ENCODE measurements at places on chromosomes 4 and X.

DNA sequence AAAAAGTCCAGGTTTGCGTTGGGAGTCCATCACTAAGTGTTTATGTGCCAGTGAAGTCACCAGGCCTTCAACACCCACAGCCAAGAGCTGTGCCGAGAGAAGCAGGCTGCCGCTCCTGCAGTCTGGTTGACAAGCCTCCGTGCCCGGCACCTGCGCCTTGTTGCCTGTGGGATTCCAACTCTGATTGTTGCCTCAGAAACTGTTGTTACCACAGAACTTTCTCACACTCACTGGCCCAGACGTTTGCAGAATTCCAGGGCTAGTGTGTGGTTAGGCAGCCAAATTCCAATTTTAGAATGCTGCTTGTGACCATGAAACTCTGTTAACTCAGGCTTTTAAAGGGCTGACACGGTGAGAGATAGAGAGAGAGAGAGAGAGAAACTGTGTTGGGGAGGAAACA is 119.5 kb upstream of the LIMCH1 start:
- DNase-seq: no peak

GRCh38 chr4:124535003-124535402 is 177.5 kb downstream of the ANKRD50 start:
- DNase-seq: no peak

GRCh38 chr4:53959343-53960120 is 104.9 kb downstream of the CHIC2 start:
- DNase-seq: no peak

DNA sequence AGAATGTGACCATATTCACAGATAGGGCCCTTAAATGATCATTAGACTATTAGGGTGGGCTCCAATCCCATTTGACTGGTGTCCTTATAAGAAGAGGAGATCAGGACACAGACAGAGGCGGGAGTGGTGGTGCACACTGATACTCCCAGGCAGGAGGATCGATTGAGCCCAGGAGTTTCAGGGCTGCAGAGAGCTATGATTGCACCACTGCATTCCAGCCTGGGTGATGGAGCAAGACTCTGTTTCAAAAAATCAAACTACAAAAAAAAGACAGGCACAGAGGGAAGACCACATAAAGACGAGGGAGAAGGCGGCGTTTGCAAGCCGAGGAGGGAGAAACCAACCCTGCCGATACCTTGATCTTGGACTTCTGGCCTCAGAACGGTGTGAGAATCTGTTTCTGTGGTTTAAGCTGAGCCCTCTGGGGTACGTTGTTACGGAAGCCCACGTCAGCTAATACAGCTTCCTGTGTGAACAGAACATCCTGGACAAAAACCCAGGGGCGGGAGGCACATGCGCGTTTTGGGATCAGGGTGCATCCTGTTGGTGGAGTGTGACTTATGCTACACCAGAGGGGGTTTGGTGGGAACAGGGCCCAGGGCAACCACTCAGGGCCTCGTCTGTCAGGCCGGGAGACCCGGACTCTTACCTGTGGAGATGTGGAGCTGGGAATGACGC is 211.8 kb upstream of the PSAPL1 start:
- no peak for DNase-seq

GRCh38 chr4:96786306-96786705 is 946.4 kb downstream of the PDHA2 start:
- no peak for DNase-seq

DNA sequence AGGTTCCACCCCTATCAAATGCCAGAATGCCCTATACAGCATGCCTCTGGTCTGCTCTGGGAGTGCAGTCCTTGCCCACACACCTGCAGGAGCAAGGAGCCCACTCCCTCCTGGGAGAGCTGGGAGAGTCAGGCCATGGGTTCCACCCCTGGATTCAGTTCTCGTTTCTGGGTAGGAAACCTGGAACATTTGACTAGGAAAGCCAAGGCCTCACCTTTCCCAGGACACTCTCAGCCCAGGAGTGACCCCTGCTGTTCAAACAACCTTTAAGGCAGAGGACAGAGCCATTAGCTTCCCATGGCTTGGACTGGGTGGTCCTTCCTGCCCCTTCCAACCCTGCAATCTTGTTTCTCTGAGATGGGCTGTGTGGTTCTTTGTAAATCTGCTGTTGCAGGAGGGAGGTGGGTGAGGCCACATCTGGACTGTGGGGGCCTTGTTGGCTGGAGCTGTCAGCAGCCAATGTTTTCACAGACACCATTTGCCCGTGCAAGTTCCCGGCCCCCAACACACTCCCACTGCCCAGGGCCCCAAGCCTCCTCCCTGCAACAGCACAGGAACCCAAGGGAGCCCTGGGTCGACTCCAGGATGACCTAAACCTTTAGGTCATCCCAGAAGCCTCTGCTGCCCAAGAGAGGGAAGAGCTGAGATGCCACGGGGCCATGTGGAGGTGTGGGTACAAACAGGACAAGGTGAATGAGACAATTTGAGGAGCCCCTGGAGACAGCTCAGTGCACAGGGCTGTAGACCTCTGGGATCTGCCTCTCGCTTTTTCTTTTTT is 104.4 kb downstream of the PJA1 start:
- no peak for DNase-seq

DNA sequence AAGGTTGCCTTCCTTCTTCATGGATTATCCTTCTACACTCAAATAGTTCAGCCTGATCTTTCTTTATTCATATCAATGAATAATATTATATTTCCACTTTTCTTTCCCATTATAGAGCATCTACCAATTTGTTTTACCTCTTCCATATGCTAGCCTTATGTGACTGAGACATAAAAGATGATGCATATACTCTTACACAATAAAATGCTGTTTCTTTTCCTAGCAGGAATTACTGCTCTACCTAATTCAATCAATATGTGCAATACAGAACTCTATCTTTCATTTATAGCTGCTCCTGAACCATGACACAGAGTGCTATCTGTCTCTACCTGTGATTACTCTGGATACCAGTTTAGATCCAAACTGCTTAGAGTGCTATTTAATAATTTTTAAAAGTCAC is 2334.0 kb downstream of the PCDH7 start:
- DNase-seq: no peak

GRCh38 chr4:20255251-20255586 is 3.5 kb downstream of the SLIT2 start:
- DNase-seq: no peak

DNA sequence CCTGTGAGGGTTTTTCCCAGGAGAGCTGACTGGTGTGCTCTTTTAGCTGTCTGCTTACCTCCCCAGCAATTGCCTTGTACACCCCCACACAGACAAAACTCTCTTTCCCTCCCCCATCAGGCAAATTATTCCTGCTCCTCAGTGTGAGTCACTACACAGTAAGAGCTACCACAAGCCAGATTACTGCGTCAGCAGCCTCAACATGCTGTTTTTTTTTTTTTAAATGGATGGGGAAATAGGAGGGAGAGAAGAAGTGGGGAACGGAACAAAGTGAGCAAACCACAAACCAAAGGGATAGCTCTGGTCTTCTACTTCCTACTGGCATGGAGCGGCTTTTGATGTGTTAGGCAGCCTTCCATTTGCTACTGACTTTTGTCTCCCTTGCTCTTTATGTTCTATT is 107.5 kb upstream of the ACSL4 start:
- no peak for DNase-seq
